ENCODE measurements at places on chromosomes 16 and 17.

- no peak for DNase-seq
Measured at GRCh38 chr17:27945953-27946352, 52.8 kb upstream of the LYRM9 start.

DNA sequence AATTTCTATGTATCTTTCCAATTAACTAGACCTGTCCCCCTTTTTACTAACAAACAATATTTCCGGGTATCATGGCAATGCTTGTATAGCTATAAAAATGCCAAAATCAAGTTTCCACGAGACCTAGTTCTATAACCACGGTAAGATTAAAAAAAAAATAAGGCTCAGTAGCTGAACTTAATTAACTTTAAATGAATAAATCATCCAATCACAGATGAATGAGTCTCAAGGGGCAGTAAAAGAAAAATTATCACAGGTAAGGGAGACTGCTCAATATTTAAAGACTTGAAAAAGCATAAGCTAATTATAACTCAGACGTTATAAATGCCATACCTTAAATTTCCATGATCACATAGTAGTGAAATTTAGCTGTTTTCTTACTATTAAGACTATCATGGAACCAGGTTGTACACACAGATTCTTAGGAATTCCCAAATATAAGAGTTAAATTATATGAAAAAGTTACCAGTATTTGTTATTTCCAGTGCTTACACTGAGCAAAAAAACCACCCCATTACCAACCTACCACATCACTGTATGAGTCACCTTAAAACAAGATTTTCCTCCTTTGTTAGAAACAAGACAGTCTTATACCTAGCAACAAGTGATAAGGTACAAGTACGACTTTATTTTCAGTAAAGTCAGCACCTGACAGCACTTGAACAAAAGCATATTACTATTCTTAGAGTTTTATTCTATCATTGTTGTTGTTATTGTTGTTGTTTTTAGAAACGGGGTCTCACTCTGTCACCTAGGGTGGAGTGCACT is 20.6 kb downstream of the SSH2 start:
- DNase-seq, result no peak

GRCh38 chr16:82843606-82844271 is 217.0 kb downstream of the CDH13 start:
- no peak for DNase-seq

GRCh38 chr17:2190014-2190413 is 113.6 kb downstream of the SMG6 start:
- DNase-seq, result no peak

DNA sequence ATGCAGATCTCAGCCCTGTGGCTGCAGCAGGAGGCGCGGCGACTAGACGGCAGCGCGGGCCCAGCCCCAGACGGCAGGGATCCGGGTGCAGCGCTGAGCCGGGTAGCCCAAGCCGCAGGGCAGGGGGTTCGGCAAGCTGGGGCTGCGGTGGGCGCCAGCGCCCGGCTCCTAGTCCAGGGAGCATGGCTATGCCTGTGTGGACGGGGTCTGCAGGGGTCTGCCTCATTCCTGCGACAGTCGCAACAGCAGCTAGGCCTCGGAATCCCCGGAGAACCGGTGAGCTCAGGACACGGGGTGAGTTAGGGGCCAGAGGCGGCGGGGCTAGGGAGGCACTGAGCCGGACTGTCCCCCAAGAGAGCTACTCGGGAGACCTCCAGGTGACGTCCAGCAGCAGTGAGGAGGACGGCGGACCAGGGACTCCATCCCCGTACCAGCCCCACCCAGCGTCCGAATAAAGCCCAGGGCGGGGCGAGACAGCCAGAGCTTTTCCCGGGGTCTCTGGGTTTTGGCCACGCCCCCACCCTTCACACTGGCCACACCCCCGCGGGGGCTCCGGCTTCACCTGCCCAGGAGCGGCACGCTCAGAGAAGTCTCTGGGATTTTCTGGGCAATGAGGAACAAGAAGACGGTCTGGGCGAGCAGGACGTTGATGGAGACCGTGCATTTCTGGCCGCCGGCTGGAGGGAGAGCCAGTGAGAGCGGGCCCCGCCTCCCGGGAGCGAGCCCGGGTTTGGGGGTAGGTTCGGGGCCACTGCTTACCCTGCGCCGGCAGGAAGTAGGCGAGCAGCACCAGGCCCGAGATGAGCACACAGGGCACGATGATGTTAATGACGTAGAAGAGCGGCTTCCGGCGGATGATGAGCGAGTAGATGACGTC is 1.1 kb downstream of the C17orf107 start:
- DNase-seq, result no peak

- DNase-seq, result no peak
Measured at GRCh38 chr16:31078597-31079341, 4.5 kb downstream of the ZNF646 start.

- DNase-seq, result no peak
Measured at GRCh38 chr17:7930841-7931631, 710 bp downstream of the TRAPPC1 start.

DNA sequence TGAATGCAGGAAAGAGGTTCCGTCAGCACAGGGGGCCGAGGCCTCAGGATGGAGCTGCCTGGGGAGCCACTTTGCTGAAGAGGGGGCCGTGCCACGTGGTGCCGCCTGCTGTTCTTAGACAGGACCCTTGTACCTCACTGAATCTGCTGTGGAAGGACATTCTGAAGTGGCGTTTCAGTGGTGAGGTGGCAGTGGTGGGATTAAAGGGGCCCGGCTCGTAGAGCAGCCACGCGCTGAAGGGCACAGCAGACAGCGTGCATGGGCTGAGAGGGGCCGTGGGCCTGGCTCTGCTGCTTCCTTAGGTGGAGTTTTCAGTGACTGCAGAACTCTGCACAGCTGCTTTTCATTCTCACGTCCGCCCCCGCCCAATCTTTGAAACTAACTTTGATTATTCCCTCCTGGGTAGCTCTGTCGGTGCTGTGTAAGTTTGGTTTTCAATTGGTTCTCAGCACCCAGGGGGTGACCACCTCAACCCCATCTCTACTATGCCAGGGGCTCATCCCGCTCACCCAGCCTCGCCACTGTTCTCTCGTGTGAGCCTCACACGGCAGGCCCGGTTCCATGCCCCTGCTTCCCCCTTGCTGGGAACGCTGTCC is 70.3 kb downstream of the SEC14L1 start:
- no peak for DNase-seq

DNA sequence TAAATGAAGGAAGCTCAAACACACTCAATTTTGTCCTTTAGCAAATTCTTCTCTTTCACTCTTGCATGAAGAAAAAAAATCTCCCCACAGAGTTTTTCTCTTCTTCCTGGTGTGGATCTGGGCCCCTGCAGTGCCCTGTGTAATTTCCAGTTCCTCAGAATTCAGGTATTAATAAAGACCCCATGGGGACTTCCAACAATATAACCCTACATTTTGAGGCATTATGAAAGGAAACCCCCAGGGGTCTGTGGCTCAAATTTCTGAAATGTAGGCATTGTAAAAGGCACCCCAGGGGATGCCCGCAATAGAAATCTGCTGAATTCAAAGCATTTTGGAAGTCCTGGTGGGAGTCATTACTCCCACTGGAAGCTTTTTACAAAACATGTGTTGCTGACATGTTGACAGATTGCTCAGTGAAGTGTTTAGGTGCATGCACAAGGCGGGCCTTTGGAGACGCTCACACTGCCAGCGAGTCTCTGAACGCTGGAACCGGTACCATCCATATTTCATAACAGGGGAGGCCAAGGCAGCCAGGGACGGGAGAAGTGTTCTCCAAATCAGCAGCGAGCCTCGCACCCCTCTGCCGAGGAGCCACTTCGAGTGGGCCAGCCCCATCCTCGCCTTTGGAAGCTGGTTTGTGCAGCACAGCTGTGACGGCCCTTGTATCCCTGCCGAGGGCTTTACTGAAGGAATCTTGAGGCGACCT is 154.0 kb downstream of the ZNF423 start:
- DNase-seq, result no peak

Data from stimulated activated CD8-positive, alpha-beta memory T cell treated with anti-CD3 and anti-CD28 coated beads, Interleukin-4, amount 100 ng/mL, for 1 hour (primary cell).